ENCODE measurements at places on chromosomes 12 and 14. TPM values are rescaled to one million over a fixed set of nuclear protein-coding genes. Genes with fewer than 3 reads are reported as not detected.

Gene FGD6
- polyA plus RNA-seq: 1.7 TPM

DNA sequence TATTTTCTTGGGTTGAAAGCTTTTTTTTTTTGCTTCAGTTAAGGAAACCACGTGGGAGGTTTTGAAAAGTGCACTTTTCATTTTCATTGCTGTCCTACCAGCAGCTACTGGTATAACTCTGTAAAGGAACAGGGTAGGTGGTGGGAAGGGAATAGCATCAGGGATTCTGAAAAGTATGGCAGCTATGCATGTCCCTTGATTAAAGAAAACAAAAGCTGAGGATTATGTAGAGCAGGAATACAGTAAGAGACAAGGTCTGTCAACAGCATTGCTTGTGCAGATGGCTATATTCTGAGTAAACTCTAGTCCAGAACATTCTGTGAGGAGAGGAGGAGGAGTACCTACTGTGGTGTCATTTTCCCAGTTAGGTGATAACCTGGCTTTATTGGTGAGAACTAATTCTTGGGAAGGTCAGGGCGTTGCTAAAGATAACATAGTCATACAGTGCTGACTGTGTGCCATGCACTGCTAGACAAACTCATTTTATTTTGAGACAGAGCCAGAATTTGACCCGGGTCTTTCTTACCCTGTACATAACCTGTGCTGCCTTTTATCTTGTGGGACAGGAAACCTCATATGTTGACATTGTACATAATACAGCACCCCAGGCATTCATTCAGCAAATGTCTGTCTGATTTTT lies 80.3 kb upstream of the TRAF3 start:
- peaks cover 6% of the 10 kb centered on the region for H3K4me1 ChIP-seq
- DNase-seq: no peak
- H3K27ac ChIP-seq: no peak overlapping the region
- H3K36me3 ChIP-seq: no peaks in the 10 kb centered on the region
- no peaks in the 10 kb centered on the region for H3K27me3 ChIP-seq

DNA sequence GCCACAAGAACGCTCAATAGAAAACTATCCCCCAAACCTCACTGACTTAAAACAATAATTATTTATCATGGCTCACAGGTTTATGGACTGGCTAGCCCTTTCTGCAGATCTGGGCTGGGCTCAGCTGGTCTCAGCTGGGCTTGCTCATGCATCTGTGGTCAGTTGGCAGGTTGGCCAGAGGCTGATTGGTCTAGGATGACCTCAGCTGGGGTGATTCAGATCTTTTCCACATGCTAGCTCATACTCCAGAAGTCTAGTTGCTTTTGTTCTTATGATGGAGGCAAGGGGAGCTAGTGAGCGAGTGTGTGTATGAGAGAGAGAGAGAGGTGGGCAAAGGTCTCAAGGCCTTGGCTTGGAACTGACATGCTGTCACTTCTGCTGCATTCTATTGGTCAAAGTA lies 181.2 kb upstream of the NRXN3 start:
- DNase-seq: no peak
- no peak overlapping the region for H3K27ac ChIP-seq
- peaks cover 4% of the 10 kb centered on the region for H3K4me1 ChIP-seq
- no peak overlapping the region for H3K4me3 ChIP-seq

GRCh38 chr12:93782853-93783252 lies 105.7 kb downstream of the CRADD start:
- H3K36me3 ChIP-seq: no peaks in the 10 kb centered on the region
- no peaks in the 10 kb centered on the region for H3K27me3 ChIP-seq
- no peak for DNase-seq
- no peak overlapping the region for H3K4me3 ChIP-seq
- peaks cover 3% of the 10 kb centered on the region for H3K4me1 ChIP-seq

GRCh38 chr12:64656429-64656828 lies 46.1 kb downstream of the RASSF3 start:
- no peak for DNase-seq
- H3K27ac ChIP-seq: peak overlapping the region; percentile 5
- H3K4me3 ChIP-seq: no peak overlapping the region
- no peaks in the 10 kb centered on the region for H3K27me3 ChIP-seq
- H3K4me1 ChIP-seq: peaks cover 28% of the 10 kb centered on the region
